ENCODE measurements at places on chromosomes 2 and 18. TPM values are rescaled to one million over a fixed set of nuclear protein-coding genes. Genes with fewer than 3 reads are reported as not detected.
A peak's percentile ranks its signal among the peaks of the same experiment; 100 is the strongest.

The DCDC2C gene
- total RNA-seq, result not detected

The SH3YL1 gene
- 17.7 TPM for total RNA-seq

The POTEC gene
- not detected for total RNA-seq

- peak; percentile 18 for DNase-seq
These were observed 100.2 kb upstream of the FOSL2 start for GRCh38 chr2:28292491-28292890.

- peak; percentile 79 for DNase-seq
These were observed 970 bp upstream of the ADCYAP1 start for GRCh38 chr18:903701-904100.

- peak; percentile 80 for DNase-seq
These were observed 26.8 kb downstream of the MPHOSPH10 start for GRCh38 chr2:71157124-71157793.

DNA sequence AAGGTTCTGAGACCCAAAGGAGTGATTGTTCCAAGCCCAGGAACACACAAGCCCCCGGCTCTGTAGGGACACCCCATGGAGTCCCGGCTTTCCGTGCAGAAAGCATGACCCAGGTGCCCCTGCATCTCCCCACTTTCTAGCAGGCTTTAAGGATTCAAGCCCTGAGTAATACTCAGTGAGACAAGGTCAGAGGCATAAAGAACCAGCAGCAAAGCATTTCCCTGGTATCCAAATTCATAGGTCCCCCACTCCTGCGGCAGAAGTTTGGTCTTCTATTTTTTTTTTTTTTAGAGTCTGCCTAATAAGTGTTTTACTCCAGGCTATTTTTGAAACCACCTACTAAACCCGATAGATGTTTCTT, 16.3 kb downstream of the TSHZ1 start:
- DNase-seq, result no peak

Measured in activated CD4-positive, alpha-beta T cell treated with anti-CD3 and anti-CD28 coated beads for 36 hours (primary cell).